ENCODE measurements at places on chromosomes 3 and 15.
A peak's percentile ranks its signal among the peaks of the same experiment; 100 is the strongest.

GRCh38 chr3:57982561-57983243 lies 25.5 kb upstream of the FLNB start:
- DNase-seq: no peak

GRCh38 chr3:171234298-171235010 lies 207.9 kb upstream of the SLC2A2 start:
- no peak for DNase-seq

DNA sequence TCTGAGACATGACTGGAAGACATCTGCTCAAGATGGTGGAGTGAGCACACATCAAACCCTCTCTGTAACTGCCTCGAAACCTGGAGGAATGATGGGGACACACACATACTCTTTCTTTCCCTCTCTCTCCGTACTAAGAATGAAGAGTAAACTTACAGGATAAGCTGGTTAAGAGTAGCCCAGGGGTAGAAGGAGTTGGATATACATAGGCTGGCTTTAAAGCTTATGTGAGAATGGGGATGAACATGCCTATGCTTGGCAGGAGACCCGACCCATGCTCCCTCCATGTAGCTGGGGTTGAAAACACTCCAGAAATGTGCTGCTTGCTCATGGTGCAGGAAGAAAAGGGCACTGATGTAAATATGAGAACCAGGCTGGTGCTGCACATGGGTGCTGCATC lies 68.9 kb downstream of the IL20RB start:
- no peak for DNase-seq

DNA sequence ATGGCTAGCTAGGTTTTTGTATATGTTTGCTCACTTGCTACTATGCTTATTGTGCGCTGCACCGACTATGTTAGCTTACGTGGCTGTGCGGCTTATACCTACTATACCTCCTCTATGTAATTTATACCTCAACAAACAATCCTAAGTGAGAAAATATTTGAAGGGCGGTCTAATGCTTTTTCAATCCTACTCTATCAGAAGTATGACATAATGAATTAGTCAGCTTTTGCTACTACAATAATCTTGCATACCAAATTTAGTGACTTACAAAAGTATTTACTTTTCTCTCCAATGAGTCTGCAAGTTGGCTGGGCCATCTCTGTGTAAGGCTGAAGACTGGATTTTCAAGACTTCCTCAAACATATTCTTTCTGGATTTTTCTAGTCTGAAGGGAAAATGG lies 391.2 kb upstream of the NECTIN3 start:
- no peak for DNase-seq

DNA sequence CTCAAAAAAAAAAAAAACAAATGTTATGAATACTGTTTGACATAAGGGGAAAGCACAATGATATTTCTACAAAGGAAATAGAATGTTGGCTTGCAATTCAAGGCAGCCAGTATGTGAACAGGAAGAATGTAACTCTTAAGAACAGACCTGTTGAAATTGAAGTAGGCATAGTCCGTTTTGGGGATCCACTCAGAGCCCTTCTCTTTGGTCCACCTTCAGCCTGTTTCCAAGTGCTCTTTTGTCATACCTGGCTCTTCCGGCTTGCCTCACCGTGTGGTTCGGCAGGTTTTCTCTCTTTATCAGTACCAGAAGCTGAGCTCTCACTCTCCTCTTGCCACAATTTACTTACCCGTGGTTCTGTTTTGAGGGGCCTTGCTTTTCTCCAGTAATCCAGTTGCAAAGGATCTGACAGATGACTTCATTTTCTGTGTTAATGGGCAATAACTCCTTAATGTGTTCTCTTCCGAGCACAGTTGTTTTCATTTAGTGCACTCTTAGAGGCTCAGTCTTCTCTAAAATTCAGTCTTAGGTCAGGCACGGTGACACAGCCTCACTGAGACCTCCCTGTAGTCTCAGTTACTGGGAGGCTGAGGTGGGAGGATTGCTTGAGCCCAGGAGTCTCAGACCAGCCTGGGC lies 6.7 kb downstream of the ABHD17C start:
- no peak for DNase-seq

GRCh38 chr3:107676469-107677309 lies 153.9 kb downstream of the BBX start:
- peak; percentile 34 for DNase-seq
